CD4-positive, alpha-beta T cell treated with Interleukin-6 at 100 ng/mL for 8 hours (primary cell): ENCODE measurements at places on chromosomes 5 and 9.

GRCh38 chr9:19020886-19021455, 12.0 kb downstream of the SAXO1 start:
- no peak for DNase-seq

DNA sequence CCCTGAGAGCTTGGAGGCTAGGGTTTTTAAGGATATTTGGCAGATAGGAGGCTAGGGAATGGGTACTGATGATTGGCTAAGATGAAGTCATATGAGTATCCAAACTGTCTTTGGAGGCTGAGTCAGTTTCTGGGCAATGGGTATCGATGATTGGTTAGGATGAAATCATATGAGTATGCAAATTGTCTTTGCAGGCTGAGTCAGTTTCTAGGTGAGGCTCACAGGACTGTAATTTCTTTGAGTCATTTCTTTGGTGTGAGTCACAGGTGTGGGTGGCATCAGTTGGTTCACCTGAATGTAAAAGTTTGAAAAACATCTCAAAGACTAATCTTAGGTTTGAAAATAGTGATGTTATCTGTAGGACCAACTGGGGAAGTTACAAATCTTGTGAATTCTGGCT, 1068.0 kb downstream of the NR2F1-AS1 start:
- DNase-seq: no peak

GRCh38 chr5:24904981-24905517, 260.3 kb upstream of the CDH10 start:
- DNase-seq: no peak

GRCh38 chr9:128715436-128715750, 8.5 kb downstream of the ZDHHC12 start:
- no peak for DNase-seq

- DNase-seq: no peak
Observed at GRCh38 chr5:26802944-26803343, 235.4 kb downstream of the CDH9 start.

GRCh38 chr5:120446068-120446492, 18.0 kb upstream of the PRR16 start:
- no peak for DNase-seq

- peak; percentile 5 for DNase-seq
Observed at GRCh38 chr5:148457183-148457620, 73.4 kb downstream of the FBXO38 start.

DNA sequence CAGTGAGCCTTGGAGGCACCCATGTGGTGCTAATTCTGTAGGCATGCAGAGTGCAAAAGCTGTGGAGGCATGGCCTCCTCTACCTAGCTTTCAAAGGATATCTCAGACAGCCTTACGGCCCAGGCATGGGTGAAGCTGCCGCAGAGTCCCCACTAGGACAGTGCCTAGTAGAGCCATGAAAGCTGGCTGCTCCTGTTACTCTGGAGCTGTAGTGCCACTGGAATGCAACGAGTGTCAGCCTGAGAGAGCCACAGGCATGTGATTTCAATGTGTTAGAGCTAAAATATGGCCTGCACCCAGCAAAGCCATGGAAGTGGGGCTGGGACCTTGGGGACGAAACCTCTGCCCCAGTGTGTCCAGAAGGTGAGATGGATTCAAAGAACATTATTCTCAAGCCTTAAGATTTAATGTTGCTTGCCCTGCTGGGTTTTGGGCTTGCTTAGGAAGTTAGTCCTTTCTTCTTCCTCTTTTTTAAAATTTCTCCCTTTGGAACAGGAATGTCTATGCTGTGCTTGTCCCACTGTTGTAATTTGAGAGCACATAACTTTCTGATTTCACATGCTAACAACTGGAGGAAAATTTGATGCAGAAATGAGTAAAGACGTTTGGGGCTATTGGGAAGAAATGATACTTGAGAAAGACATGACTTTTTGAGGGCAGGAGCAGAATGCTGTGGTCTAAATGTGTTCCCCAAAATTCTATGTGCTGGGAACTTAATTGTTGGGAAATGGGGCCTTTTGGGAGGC, 298.4 kb downstream of the PSAT1 start:
- no peak for DNase-seq

GRCh38 chr9:89667726-89668125, 62.9 kb downstream of the GADD45G start:
- no peak for DNase-seq

- DNase-seq: no peak
Observed at GRCh38 chr9:19176856-19177255, 49.6 kb upstream of the PLIN2 start.

DNA sequence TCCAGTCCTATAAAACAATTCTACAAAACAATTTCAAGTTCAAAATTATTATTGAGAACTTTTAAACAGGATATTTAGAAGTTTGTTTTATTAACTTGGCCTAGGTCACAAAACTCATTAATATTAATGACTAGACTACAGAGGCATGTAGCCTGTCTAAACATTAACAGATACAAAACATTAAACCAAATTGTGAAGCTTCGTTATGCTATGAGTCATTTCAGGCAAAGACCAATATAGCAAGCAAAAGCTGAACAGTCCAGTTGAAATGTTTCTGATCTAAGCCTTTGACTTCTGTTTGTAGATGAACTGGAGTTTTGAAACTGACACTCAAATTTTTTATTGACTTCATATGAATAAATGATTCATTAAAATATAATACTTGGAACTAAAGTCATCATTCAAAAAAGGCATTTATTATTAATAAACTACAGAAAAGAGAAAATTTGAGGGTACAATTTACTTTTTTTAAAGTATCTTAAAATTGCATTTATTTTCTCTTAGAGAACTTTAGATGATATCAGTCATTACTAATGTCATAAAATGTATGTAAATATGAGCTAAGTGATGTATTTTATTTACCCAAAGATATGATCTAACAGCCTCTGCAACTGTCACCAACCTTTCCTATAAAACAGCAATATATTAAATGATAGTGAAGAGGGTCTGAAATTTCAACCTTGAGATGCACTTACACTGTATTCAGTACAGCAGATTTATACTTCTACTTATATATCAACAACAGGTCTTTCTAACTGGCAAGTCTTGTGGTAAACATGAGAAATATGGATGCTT, 188.8 kb downstream of the COMMD10 start:
- no peak for DNase-seq

GRCh38 chr5:165309446-165309845, 1804.0 kb downstream of the MAT2B start:
- no peak for DNase-seq

GRCh38 chr5:121919046-121919445, 42.7 kb upstream of the SRFBP1 start:
- DNase-seq: no peak

DNA sequence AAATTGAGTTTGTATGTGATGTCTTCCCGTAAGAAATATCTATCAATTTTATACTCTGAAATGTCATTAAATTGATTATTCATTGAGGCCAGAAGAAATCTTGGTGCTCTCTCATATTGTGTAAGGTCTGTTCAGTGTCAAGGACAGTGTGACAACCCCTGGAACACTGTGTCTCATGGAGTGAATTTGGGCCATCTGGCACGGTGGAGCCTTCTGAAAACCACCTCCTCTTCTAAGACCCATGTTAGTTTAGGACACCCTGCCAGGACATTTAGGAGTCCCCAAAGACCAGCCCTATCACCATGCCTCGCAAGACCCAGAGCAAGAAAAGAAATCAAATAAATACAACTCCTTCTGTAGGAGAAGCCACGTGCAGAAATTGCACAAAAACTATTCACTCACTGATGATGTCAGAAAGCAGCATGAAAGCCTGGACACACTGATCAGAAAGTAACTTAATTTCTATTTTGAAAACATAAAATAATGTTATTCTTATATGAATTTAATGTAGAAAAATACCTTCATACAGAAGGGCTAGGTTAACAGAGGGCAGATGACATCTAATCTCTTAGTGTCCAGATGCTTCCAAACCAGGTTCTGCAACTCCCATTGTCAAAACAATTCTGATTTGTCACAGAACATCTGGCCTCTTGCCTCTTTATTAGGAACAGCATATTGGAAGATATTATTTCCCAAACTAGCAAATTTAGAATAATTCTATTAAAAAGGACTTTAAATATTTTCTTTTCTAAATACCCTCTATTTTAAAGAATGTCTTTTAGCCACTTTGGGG, 298.8 kb downstream of the NR2F1-AS1 start:
- DNase-seq: no peak

DNA sequence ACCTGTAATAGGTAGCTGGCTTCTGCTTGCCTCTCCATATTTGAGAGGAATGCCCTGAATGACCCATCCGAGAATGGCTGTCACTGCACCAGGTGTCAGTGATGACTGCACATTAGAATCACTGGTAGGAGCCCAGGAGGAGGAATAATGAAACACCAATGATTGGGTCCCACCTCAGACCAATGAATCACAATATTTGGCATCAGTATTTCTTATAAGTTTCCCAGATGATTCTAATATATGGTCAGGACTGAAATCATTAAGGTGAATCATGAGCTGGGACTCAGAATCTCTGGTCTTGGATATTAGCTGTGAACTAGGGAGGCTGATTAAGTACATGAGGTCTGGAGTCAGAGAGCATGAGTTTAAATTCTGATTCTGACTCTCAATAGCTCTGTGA, 23.4 kb downstream of the ARSB start:
- no peak for DNase-seq

- no peak for DNase-seq
Observed at GRCh38 chr5:6803981-6804550, 90.8 kb downstream of the TENT4A start.

GRCh38 chr5:172897481-172898217, 61.6 kb upstream of the RPL26L1 start:
- DNase-seq: no peak

- DNase-seq: no peak
Observed at GRCh38 chr9:14313951-14314423, at the start of gene NFIB. Gene NFIB (minus strand): TSS chr9:14314141. CDS start chr9:14313511, 630 bp downstream.

- no peak for DNase-seq
Observed at GRCh38 chr5:68240202-68240601, 24.6 kb downstream of the PIK3R1 start.

DNA sequence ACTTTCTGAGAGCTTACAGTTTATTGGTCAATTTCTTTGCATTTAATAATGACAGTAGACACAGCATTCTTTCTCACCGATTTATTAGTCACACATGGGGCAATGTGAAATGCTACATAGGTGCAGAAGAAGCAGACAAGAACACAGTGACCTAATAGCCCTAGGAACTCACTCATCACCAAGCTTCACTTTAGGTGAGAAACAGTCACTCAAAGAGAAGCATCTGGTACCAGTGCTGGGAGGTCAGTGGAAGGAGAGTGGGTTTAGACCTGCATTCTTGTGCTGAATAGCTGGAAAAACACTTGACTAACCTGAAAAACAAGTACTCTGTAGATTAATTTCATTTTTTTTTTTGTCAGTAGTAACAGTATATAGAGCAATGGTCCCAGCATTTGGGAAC, 179.6 kb downstream of the GRIA1 start:
- no peak for DNase-seq

GRCh38 chr5:177365845-177366527, 8.3 kb downstream of the RGS14 start:
- DNase-seq: no peak

GRCh38 chr9:38621434-38622287, 1.3 kb upstream of the ANKRD18A start:
- peak; percentile 31 for DNase-seq

DNA sequence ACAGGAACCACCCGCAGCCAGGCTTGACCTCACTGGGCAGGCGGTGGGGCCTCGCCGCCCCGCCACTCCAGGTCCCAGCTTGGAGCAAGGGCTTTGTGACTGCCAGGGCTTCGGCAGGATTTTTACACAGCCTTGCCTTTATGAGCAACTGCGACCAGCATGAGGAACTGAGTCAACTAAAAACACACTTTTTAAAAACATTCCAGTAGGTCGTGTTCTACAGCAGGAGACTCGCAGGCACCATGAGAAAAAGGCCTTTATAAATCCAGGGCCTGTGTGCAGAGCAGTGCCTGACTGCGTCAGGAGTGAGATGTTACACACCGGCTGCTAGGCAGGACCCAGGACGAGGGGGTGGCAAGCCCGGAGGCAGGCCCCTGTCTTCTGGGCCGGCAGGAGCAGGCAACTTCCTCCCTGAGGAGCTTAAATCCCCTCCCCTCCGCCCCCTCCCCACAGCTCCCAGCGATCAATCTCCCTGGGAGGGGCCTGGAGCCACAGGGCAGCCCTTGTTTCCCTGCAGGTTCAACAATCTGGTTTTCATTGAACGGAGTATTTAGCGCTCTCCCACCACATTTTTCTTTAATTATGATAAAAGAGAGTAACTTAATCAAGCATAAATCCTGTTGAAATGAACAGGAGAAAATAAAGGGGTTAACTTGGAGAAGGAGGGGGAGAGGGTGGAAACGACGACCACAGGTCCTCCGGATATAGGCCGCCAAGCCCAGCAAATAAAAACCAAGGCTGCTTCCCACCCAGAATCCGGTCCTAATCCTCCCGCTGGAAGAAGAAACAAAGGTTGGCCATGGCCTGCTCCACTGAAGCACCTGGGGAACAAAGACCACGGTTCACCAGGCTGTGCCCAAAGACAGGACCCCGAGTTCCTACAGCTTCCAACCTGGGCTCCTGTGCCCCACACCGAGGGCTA, 92.5 kb downstream of the ROR2 start:
- DNase-seq: no peak

DNA sequence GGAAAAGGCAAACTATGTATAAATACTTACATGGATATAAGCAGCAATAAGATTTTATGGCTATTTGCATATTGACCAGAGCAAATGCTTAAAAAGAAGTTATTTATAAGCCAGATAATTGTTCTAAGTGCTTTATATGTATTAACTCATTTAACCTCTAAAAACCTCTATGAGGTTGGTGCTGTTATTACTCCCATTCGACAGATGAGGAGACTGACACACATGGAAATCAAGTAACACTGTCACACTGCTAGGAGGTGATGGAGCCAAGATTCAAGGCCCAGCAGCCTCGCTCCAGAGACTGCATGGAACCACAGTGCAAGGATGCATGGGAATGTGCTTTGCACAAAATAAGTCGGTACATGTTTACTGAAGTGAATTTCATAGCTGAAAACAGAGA, 53.7 kb downstream of the C5 start:
- DNase-seq: no peak
